ENCODE measurements at places on chromosomes 1 and 21.

DNA sequence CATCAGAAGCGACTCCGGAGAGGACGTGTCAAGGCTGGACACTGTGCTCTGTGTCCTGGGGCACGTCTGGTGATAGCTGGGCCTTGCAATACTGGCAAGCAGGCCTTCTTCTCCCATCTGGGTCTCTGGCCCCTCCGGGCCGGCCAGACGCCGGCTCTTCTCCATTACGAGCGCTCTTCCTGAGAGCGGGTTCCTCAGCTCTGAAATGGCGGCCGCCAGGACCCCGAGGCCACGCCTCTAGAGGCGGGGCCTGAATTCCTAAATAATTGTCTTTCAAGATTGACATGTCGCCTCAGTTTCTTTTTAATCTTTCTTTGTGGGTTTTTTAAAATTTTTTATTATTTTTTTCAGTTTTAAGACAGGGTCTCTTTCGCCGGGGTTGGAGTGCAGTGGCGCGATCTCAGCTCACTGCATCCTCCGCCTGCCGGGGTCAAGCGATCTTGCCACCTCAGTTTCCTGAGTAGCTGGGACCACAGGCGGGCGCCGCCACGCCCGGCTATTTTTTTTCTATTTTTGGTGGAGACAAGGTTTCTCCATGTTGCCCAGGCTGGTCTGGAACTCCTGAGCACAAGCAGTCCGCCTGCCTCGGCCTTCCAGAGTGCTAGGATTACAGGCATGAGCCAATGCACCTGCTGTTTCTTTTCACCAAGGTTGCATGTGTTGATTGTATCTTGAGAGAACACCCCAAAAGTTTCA lies 9.2 kb downstream of the RNF2 start:
- no peak for DNase-seq

- no peak for DNase-seq
These were observed 671.7 kb upstream of the PTBP2 start for GRCh38 chr1:96049759-96050409.

DNA sequence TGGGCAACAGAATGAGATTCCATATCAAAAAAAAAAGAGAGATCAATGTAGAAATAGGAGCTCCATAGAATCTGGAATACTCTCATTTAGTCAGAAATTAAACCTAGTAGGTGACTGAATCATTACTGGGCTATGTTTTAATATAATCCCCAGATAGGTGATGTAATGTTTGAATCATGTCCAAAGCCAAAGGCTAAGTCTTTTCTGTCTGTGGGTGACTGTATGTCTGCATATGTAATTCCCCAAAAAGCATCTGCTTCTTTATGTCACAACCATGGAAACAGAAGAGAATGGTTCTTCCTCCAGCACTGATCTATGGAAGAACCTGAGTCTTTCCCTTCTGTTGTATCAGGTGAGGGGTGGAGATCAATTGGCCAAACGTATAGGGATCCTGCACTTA lies 5.8 kb downstream of the LAMC2 start:
- no peak for DNase-seq

GRCh38 chr1:100377590-100378361 lies 25.5 kb downstream of the CDC14A start:
- DNase-seq = no peak

GRCh38 chr21:36330904-36331303 lies 10.9 kb downstream of the MORC3 start:
- DNase-seq = peak; percentile 12

GRCh38 chr1:89657886-89658285 lies 25.0 kb downstream of the LRRC8C start:
- no peak for DNase-seq

- DNase-seq = no peak
These were observed 14.3 kb upstream of the LRRC53 start for GRCh38 chr1:74526708-74527107.

GRCh38 chr1:81706650-81707435 lies 93.9 kb upstream of the ADGRL2 start:
- no peak for DNase-seq

GRCh38 chr1:201982082-201982622 lies 296 bp upstream of the RNPEP start:
- DNase-seq = no peak

GRCh38 chr1:170495006-170495405 lies 37.0 kb upstream of the GORAB start:
- no peak for DNase-seq

DNA sequence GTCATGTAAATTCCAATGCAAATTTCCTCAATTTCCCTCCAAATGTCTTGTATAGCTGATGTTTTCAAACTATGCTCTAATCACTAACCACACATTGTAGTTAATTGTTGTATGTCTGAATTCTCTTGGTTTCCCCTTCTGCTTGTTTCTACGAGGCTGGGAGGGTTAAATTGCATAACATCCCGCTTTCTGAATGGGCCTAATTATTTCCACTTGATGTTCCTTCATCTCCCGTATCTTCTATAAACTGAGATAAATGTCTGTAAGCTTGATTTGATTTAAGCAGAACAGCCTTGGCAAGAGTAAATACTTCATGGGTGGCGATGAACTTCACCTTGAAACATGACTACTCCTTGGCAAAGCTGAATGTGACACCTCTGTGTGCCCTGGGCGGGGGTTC lies 72.2 kb downstream of the SERINC2 start:
- no peak for DNase-seq

DNA sequence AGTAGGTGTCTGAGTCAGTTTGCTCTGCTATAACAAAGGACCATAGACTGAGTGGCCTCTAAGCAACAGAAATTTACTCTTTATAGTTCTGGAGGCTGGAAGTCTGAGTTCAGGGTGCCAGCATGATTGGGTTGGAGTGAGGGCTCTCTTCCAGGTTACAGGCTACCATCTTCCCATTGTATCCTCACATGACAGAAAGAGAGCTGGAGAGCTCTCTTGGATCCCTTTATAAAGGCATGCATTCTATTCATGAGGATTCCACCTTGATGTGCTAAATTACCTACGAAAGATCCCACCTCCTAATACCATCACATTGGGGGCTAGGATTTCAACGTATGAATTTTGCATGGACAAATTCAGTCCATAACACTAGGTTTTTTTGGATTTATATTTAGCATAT lies 79.6 kb downstream of the LTN1 start:
- DNase-seq = no peak

- DNase-seq = no peak
These were observed 10.2 kb upstream of the CYP4X1 start for GRCh38 chr1:47013293-47013692.

DNA sequence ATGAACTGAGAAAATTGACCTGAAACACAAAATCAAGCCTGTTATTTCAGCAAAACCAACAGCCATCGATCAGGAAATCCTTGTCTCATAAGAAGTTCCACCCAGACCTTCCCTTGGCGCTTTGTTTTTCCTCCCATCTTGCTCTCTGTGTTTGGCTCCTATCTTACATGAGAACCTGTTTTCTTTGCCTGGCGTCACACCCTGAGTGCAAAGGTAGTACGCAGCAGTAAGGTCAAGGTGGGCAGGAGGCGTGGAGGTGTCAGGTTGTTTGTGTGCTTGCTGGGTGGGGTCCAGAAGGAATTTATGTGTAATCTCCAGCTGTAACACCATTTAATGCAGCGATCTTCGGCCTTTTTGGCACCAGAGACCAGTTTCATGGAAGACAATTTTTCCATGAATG lies 50.5 kb downstream of the C1orf21 start:
- DNase-seq = no peak

- no peak for DNase-seq
These were observed 39.5 kb upstream of the SGIP1 start for GRCh38 chr1:66494482-66494881.

DNA sequence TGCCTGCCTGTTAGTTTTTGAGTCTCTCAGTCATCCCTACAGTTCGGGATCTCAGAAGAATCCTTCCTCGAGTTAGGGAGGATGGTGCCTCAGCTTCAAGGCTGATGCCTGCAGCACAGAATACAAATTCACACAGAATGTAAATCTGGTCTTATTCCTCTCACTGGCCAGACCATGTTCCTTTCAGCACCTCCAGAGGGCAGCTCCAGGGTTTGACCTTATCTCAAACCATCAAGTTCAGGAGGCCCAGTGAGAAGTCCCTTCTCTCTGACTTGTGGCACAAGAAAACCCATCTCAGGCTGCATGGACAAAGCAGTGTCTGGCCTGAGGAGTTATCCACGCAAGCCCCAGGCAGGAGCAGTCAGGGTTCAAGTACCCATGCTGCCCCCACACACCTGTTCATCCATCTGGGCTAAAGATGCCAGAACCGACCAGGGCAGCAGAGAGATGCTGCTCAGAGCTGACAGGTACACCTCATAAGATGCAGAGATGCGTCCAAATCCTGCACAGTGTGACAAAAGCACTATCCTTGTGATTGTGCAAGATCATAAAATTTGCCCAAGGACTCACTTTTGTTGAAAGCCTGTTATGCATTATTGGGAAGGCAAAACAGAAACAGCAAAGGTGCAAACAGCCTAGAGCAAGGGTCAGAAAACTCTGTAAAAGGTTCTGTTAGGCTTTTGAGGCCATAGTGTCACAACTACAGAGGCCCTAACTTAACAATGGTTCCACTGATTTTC lies 49.8 kb downstream of the BCAR3 start:
- no peak for DNase-seq

- DNase-seq = no peak
These were observed 34.6 kb upstream of the RRP15 start for GRCh38 chr1:218250492-218250891.

- DNase-seq = no peak
These were observed 28.3 kb upstream of the PPM1J start for GRCh38 chr1:112743174-112744008.

DNA sequence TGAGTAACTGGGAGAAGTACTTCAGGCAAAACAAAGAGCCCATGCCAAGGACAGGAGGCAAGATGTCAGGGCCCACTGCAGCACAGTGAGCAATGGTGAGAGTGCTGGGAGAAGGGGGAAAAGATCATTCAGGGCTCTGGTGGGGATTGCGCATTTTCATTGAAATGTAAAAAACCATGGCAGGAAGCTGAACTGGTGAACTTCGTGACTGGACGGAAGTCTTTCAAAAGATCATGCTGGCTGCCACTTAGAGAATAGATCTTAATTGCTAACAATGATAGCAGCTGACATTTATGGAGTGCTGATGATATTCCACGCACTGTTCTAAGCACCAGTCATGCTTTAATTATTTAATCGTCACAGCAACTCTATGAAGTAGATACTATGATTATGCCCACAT lies 107.0 kb downstream of the TGFBR3 start:
- DNase-seq = no peak

GRCh38 chr1:210908791-210909190 lies 225.2 kb downstream of the KCNH1 start:
- no peak for DNase-seq

GRCh38 chr1:211604548-211604947 lies 25.6 kb upstream of the SLC30A1 start:
- no peak for DNase-seq

DNA sequence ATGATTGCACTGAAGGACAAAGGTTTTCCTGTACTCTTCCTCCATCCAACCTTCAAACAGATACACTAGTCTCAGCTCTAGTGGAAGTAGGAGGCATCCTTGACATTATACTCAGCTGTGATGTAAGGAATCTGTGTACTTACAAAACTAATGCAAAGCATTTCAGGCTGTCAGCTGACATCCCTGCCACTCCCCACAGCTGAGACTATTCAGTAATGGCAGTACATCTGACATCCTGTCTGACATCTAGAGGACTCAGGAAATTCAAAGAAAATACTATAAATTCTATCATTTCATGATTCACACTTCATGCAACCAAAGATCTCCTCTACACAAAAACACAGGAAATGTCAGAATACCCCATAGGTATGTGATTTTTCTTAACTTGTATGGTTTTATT lies 325.8 kb downstream of the SMYD3 start:
- DNase-seq = no peak

DNA sequence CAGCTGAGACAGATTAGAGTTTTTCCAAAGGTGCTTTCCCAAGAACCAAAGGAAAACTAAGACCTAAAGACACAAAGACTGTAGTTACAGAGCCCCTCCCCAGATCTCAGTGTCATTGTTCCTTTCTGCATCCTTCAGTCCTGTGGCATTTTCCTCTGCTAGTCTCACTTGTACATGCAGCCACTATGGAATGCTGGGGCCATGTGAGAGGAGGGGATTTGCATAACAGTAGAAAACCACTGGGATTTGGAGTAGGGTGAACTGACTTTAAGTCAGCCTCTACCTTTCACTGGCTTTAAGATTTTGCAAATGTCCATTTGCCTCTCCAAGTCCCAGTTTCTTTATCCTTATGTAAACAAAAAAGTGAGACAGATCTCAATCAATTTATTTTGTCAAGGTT lies 119.4 kb upstream of the F3 start:
- no peak for DNase-seq

GRCh38 chr1:233261206-233261605 lies 34.3 kb downstream of the PCNX2 start:
- DNase-seq = no peak

- DNase-seq = no peak
These were observed 20.0 kb downstream of the ADAMTS5 start for GRCh38 chr21:26946744-26947446.

DNA sequence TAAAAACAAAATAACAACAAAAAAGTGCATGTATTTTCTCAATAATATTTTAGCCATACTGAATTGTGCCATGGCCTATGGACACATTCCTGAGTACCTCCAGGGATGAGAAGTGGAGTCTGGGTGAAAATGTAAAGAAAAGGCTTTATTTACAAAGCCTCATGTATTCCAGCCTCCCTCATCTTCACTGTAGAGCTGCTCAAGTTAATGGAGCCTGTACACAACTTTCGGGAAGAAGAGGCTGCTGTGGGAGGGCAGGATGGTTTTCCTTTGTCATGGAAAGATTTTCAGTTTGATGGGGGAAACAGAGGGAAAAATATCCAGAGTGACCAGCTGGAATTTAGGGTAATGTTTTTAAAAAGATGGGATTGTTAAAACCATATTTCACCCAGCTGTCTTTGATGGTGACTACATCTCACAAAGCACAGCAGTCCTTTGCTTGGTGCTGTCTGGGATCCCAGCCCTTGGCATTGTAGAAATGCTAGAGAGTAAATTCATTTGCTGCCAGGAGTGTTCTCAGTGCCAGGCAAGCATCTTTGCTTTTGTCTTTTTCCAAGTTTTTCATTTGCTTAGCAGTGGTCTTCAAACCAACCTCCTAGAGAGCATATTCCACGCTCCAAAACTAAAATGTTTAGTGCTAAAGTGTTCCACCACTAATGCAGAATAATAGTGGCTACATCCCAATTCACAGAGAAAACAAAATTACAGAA lies 54.9 kb downstream of the DPT start:
- DNase-seq = no peak

- DNase-seq = no peak
These were observed 1467.0 kb upstream of the B3GALT2 start for GRCh38 chr1:194653385-194653784.

- DNase-seq = no peak
These were observed 69.0 kb downstream of the DHRS3 start for GRCh38 chr1:12548973-12549459.

GRCh38 chr1:31712630-31713029 lies 8.8 kb upstream of the COL16A1 start:
- DNase-seq = no peak

GRCh38 chr1:40423264-40423642 lies 27.0 kb upstream of the ZFP69B start:
- no peak for DNase-seq

- DNase-seq = no peak
These were observed 197.7 kb downstream of the DENND1B start for GRCh38 chr1:197577580-197577979.

All from NCI-H187 (cell line).